NCI-H1105 treated with DMSO at 0.1 percent for 48 hours (cell line): ENCODE measurements at places on chromosomes 4 and X.

- DNase-seq, result no peak
Observed at GRCh38 chr4:159604781-159605180, 501.9 kb downstream of the RAPGEF2 start.

DNA sequence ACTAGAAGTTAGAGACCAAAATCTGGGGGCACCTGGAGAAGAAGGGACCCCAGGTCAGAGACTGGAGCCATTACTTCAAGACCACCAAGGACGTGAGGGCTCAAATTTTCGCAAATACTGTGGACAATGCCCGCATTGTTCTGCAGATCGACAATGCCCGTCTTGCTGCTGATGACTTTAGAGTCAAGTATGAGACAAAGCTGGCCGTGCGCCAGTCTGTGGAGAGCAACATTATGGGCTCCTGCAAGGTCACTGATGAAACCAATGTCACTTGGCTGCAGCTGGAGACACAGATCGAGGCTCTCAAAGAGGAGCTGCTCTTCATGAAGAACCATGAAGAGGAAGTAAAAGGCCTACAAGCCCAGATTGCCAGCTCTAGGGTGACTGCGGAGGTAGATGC, 101.2 kb downstream of the NCAPG start:
- no peak for DNase-seq

GRCh38 chrX:38965888-38966287, 164.6 kb downstream of the MID1IP1 start:
- DNase-seq, result no peak

GRCh38 chr4:52052475-52052780, 1.3 kb downstream of the SPATA18 start:
- no peak for DNase-seq

DNA sequence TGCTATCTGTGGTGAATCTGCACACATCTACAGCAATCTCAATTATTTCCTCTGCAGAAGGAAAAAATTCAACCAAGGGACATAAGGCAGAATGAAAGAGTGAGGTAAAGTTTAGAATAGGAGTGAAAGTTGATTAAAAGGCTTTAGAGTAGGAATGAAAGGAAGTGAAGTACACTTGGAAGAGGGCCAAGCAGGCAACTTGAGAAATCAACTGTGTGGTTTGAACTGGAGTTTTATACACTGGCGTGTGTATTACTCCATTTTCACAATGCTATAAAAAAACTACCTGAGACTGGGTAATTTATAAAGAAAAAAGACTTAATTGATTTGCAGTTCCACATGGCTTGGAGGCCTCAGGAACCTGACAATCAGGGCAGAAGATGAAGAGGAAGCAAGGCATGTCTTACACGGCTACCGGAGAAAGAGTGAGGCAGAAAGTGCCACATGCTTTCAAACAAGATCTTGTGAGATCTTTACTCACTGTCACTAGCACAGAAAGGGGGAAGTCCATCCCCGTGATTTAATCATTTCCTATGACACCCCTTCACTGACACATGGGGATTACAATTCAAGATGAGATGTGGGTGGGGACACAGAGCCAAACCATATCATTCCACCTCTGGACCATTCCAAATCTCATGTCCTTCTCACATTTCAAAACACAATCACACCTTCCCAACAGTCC, 234.8 kb downstream of the IL15 start:
- DNase-seq, result peak; percentile 14

DNA sequence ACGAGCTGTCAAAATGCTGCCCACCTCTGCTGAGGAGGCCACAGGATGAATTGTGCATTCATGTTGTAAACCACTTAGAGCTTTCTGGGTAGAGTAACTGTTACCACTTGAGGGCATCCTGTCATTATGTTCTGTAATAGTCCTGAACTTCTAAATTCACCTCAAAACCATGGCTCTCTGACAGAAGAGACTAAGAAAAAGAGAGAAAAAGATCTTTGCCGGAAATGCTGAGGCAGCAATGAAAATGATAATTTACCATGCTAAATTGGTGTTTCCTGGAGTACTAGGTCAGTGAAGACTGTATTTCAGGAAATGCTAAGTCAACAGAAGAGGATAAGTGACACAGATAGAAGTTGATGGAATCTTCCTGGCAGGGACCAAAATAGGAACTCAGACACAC, 942.3 kb upstream of the SLIT2 start:
- peak; percentile 2 for DNase-seq

DNA sequence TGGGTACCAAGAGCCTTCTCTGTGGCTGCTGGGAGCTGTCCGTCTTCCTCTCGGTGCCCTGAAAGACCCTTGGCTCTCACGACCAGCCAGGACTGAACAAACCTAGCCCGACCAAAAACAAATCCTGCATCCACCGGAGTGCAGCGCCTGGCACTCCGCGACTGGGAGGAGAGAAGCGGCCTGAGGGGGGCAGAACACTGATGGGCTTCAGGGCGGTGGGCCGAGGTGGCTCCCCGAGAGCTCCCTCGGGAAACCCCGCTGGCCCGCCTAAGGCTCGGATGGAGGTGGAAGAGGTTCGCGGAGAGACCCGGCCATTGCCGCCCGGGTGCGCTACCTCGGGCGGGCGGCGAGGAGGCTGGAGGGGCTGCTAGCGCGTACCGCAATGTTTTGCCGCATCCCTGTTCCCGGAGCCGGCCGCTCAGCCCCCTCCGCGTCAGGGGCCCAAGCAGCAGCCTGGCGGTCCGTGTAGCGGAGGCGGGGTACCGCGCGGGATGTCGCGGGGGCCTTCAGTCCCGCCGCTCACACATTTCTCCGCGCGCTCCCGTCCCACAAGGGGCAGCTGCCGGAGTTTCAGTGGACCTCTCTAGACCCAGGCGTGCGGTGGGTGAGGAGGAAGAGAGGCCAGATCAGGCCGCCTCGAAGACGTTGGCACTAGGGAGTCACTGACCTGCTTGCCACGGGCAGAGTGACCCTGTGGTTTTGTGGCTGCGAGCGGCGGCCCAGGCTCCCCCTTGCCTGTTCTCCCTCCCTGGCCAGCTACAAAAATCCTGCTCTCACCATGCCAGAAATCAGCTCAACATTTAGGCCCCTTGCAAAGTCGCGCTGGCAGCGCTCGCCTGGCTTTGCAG, 2.2 kb downstream of the SLITRK4 start:
- peak; percentile 30 for DNase-seq

- DNase-seq, result no peak
Observed at GRCh38 chr4:52904421-52904820, 42.3 kb downstream of the RASL11B start.

DNA sequence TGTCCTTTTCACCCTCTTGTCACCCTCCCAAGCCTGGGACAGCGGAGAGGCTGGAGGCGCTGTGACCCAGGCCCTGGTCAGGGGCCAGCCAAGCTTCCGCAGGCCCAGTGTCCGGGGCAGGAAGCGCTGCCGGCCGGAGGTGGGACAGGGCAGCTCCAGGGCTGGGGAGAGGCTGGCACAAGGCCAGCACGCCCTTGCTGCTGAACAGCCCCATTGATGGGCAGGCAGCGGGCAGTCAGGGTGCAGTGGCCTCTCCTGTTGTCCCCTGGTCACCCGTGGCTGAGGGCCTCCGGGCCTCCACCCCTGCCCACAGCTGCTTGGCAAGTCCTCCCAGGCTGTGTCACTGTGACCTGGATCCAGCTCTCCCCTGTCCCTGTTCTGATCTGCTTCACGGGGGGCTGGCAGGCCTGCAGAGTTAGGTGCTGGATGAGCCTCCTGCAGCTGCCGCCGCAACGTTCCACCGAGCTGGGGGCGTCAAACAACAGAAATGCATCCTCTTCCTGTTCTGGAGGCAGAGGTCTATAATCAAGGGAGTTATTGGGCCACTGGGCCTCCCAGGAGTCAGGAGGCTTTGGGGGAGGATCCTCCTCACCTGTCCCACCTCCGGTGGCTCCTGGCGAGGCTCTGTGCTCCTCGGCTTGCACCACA, 107.9 kb downstream of the PSAPL1 start:
- no peak for DNase-seq

DNA sequence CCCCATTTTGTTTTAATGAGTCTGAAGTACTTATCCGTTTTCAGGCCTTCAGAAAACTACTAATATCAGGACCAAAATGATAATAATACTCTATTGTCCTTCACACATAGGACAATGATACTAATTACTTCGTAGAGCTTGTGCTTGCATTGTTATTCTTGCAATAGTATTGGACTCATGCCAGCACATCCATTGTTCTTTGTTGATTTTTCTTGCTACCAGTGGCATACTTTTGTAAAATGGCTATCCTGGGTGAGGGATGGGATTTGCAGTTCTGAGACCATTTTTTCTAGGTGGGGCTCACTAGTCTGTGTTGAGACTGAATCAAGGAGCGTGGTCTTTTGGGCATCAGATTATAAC, 195.3 kb downstream of the MAML3 start:
- peak; percentile 38 for DNase-seq

DNA sequence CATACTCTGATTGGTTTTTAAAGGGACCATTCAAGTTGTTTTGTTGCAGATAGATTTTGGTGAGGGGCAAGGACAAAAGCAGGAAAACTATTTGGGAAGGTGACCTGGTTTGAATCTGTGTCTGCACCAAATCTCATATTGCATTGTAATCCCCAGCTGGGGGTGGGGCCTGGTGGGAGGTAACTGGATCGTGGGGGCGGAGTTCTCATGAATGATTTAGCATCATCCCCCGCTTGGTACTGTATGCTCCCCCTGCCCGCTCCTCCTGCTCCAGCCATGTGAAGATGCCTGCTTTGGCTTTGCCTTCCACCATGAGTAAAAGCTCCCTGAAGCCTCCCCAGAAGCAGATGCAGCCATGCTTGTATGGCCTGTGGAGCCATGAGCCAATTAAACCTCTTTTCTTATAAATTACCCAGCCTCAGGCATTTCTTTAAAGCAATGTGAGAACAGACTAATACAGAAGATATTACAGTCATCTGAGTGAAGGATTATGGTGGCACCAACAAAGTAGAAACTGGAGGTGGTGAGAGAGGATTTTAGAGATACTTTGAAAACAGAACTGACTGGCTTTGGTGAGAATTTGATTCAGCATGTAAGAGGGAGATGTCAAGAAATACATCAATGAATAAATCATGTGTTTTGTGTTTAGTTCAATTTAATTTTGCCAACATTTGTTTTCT, 14.4 kb downstream of the IL21 start:
- no peak for DNase-seq

GRCh38 chr4:11487139-11487538, 58.4 kb upstream of the HS3ST1 start:
- no peak for DNase-seq

- no peak for DNase-seq
Observed at GRCh38 chr4:3385711-3386420, 55.9 kb upstream of the HGFAC start.

DNA sequence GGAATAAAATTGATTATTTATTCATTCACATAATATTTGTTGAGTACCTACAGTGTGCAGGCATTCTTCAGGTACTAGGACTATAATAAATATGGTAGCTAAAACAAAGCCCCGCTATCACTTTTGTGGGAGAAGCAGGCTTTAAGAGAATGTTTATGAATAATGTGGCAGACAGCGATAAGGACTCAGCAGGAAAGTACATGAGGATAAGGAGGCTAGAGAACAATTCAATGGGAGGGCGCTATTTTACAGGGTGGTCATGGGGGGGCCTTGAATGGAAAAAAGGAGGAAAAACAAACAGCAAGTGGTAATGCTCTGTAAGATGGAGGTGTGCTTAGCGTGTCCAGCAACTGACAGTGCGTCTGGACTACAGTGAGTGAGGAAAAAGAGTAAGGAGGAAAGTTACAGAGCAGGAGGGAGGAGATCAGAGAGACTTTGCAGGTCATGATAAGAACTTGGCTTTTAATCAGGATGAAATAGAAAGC, 264.2 kb upstream of the ETNPPL start:
- DNase-seq, result no peak

DNA sequence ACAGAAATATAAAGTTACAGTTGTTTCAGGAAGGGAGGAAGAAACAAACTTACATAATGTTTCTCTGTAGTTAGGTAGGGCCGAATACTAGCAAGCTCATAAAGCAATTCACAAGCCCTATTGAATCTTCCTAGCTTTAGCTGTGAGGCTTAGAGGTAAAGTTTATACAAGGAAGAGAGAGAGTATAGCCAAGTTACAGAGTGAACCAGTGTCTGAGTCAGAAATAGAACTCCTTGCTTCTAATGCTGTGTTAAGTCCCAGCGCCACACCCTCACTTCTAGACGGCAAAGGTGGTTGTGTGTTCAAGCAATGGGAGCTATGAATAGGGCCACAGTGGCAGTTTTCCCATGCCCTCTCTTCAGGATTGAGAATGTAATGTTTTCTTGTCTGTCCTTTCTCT, 6.1 kb downstream of the LPAR4 start:
- DNase-seq, result no peak

GRCh38 chr4:58144721-58145120, 1034.5 kb upstream of the IGFBP7 start:
- no peak for DNase-seq

GRCh38 chrX:122026665-122027064, 979.3 kb downstream of the GLUD2 start:
- peak; percentile 38 for DNase-seq

DNA sequence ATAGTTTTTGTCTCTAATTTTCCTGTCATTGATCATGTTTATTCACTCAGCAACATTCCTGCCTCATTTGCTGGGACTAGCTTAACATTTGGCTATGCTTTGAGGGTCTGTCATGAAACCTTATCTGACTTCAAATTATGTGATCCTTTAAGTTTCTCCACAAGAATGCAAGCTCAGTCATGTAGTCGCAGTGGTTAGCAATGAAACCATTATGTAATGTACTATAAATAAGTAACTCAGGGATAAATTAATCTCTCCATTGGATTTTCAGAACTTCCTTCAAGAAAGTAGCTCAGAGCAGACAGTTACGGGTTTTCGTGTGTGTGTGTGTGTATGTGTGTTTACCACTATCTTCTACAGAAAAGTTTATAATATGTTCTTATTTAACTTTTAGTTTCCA, 993.6 kb downstream of the ADGRL3 start:
- DNase-seq, result no peak

GRCh38 chr4:20760053-20760452, 59.8 kb downstream of the PACRGL start:
- no peak for DNase-seq

DNA sequence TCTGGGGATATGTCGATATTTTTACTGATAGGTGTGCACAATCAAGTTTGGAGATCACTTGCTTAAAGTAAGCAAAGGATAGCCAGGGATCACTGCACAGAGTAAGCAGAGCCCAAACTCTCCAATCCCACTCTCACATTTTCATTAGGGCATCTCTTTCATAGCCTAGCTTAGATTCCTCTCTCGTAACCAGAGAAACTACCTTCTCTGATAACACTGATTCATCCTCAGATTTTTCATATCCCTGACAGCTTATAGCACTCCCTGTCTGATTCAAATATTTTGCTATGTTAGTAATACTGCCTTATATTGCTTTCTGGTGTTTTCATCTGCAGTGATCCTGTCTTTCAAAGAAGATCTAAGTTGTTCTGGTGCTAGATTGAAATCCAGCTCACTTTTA, 123.7 kb downstream of the CBLL2 start:
- no peak for DNase-seq

- no peak for DNase-seq
Observed at GRCh38 chr4:30696191-30696590, 24.0 kb upstream of the PCDH7 start.

DNA sequence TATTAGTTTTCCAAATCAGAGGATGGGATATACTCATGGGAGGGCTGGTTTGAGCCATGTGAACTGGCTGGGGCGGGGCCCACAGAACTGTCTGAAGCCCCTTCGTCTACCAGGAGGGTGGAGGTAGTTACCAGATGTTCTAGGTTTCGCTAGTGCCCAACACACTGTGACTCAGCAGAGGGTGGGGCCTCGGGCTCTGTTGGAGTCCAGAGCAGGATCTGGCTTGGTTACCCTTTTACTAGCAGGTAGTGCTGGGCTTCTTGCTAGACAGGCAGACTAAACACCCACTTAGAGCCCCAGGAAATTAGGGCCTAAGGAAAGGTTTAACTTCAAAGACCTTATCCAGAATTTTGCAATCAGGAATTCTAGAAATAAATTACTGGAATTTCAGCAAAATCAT, 56.2 kb upstream of the CHRDL1 start:
- DNase-seq, result no peak
